Naive thymus-derived CD4-positive, alpha-beta T cell (primary cell): ENCODE measurements at places on chromosomes 13 and 19. TPM values are rescaled to one million over a fixed set of nuclear protein-coding genes. Genes with fewer than 3 reads are reported as not detected.

Gene VSTM2B
- not detected in 2 replicates for total RNA-seq

DNA sequence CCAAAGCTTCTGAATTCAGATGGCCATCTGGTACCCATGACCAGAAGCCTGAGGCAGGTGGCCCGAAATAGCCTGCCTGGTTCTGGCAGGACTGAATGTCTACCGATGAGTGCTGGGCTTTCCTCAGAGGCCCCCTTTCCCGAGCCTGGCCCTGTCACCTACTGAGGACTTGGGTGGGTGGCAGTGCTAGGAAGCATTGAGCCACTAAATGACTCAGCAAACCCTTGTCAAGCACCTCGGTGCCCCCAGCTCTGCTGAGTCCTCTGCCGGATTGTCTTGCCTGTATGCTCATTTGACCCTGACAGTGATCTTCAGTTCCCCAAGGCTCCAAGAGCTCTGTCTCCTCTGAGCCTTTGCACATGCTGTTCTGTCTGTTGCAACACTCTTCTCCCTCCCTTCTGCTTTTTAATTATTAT, 17.9 kb downstream of the PPP1R37 start:
- no peak overlapping the region for H3K4me3 ChIP-seq
- H3K4me1 ChIP-seq = no peaks in the 10 kb centered on the region
- no peak overlapping the region for H3K27ac ChIP-seq

DNA sequence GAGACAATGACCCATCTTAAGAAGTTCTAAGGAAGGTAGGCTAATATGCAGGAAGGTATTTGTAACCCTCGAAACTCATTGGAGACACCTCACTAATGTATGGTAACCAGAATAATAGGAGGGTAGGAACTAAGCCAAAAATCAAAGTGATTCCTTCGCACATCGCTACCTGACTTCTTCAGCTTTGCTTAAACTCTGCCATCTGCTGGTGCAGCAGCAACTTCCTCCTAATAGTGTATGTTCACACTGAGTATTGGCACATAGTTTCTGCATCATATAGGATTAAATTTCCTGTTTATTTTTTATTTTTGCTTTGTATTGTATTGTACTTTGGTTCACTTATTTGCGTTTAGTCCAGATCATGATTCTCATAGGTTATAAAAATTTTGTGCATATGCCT, 676.2 kb downstream of the GPC5 start:
- no peak overlapping the region for H3K4me3 ChIP-seq
- DNase-seq = no peak
- no peaks in the 10 kb centered on the region for H3K36me3 ChIP-seq
- H3K4me1 ChIP-seq = no peaks in the 10 kb centered on the region
- no peaks in the 10 kb centered on the region for H3K27me3 ChIP-seq

Gene PLIN5
- 1.9 TPM for total RNA-seq

DNA sequence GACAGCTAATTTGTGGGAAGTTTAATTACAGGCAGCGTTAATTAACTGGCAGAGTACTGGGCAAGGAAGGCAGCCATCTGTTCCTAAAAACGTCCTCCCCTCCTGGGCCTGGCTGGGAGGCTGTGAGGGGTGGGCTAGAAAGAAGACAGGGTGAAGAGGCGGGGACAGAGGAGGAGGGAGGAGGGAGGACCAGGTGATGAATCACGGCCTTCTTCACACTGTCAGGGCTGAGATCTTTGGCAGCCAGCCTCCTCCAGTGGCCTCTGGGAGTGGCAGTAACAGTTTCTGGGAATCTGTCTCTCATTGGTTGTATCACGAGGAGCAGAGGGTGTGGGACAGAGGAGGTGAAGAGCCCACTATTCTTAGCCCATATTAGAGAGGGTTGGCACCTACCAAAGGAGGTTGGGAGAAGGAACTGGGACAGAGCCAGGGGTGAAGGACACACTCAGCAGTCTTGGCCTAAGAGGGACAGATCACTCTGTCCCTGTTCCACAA, 9.6 kb upstream of the ZNRF4 start:
- no peaks in the 10 kb centered on the region for H3K27me3 ChIP-seq
- H3K36me3 ChIP-seq = no peaks in the 10 kb centered on the region
- DNase-seq = no peak
- H3K27ac ChIP-seq = no peak overlapping the region
